ACHN (cell line): ENCODE measurements at places on chromosomes 12 and 14.

DNA sequence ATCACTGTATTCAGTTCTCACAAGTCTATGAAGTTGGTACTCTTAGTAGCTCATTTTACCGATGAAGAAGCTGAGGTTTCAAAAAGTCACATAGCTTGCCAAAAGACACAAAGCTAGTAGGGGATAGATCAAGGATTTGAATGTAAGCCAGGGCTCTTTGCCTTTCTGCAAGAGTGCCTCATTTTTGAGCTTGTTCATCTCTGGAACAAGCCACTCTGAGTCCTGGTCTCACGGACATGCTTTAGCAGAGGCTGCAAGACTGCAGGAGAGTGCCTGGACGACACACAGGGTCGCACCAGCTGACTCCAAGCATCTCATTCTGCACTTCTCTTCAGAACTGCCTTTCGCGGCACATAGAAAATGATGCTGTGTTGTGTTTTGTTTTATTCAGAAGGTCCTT, 3.7 kb downstream of the NUAK1 start:
- DNase-seq: no peak

DNA sequence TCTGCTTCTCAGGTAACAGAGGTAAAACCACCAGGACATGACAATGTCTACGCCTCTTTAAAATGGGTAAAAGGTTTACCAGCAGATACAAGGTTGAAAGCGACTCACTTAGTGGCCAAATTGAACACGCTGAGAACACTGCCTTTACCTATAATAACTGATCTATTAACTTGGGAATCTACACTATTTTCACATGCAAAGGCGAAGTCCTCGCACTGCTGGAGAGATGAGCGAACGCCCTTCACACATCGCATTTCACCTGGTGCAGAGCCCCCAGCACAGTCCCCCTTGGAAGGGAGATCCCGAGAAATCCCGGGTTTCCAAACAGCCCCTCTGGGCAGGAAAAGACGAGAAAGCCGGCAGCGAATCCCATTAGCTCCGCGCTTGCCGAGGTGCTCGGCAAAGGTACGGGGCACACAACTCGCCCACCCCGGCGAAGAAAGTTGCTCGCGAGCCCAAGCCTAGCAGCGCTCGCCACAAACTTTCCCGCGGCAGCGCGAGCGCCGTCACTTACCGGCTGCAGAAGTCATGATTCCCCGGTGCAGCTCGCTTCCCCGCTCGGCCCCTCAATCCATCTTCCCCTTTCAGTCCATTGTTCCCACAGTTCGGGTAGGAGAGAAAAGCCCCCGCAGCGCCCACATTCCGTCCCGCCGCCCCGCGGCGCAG, 423 bp downstream of the FGD6 start:
- DNase-seq: peak; percentile 78

DNA sequence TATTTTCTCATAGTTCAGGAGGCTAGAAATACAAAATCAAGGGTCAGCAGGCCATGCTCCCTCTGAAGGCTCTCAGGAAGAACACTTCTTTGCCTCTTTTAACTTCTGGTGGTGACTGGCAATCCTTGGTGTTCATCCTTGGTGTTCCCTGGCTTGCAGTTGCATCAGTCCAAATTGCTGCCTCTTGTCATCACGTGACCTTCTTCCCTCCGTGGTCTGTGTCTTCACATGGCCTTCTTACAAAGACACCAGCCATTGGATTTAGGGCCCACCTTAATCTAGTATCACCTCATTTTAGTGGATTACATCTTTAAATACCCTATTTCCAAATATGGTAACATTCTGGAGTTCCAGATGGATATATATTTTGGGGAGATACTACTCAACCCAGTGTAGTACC, 7.5 kb upstream of the LRRC9 start:
- no peak for DNase-seq

DNA sequence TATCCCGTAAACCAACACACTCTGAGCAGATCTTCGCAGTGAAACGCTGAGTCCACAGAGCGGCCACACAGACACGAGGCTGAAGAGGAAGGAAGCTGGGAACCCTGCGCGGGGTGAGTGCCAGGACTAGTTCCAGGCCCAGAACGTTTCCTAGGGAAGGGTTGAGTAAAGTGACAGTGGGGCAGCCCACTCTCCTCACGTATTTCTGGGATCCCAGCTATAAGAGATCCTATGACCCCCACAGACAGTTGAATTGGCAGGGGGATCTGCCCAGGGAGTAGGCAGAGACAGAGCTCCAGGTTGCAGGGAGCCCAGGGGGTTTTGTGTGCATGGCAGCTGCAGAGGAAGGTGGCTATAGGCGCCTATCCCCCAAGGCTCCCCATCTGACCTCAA, 51.1 kb downstream of the GTF2A1 start:
- peak; percentile 5 for DNase-seq

- DNase-seq: no peak
Measured at GRCh38 chr14:103748534-103748857, 32.9 kb downstream of the ZFYVE21 start.

DNA sequence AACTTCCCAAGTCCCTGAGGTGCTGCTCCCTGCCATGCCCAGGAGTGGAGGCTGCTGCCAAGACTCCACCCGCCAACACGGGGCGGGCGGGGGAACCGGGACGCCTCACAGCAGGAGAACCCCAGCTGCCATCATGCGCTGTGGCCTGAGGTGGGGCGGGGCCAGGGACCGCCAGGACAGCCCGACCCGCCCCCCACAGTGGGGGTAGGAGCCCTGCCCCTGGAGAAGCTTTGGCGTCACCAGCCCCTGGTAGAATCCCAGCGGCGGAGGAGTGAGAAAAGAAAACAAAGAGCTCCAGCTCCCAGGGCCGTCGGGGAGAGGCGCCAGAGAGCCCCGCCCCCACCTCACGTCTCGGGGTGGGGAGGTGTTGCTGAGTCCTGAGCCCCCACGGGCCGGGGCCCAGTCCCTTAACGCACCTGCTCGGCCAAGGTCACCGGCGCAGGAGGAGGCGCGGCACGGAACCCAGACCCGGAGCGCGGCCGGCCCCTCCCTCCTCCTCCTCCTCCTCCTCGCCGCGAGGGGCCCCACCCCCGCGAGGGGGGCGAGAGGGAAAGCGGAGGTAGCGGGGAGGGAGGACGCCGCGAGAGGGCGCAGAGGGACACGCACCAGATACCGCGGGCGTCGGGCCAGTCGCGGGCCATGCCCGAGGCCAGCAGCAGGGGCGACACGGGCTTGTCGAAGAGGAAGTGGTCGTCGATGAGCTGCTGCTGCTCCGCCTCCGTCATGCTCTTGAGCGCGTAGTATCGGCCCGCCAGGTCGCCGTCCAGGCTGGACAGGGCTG, 1.8 kb downstream of the CKB start:
- DNase-seq: peak; percentile 69

DNA sequence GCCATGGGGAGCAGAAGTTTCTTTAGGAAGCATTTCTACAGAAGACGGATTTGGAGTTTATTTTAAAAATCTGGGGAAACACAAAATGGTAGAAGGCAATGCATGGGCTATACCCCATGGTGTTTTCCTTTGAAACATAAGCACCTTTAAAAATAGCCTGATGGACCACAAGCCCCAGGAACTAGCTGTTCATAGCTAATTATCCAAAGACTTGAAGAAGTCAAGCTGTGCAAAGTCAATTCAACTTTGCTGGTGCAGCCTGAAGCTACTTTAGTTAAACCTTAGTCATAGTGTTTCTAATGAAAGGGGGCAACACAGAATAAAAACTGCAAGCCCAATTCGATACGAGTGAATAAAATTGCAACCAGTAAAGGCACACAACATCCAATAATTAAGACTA, 732.5 kb downstream of the GALC start:
- DNase-seq: no peak

DNA sequence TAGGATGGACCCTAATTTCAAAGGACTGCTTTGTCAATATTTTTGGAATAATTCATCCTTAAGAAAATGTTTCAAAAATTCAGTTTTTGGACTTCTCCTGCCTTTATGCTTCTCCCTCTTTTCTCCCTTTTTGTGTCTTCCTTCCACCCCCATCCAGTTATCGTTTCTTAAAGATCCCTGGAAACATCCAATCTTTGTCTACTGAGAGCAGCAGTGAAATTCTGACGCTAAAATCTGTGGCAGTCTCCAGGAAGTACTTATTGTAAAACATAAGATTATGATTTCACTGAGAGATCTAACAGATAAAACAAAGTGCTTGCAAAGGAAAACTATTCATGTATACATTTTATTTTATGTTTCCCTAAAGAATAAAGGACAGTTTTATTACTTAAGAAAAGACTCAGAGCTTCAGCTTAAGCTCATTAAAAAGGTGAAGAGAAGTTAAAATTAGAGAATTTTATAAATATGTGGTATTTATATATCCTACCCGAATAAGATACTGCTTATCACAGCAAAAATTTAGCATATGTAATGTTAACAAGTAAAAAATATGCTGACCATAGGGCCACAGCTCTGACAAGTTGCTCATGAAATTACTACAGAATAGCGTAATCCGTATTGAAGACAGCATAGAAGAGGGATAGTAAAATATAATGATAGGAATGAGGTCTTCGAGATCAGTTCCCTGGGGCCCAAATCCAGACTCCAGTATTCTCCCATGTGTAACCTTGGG, 6.9 kb downstream of the FRMD6 start:
- no peak for DNase-seq

GRCh38 chr14:25875475-25875874, 722.4 kb downstream of the NOVA1 start:
- no peak for DNase-seq

DNA sequence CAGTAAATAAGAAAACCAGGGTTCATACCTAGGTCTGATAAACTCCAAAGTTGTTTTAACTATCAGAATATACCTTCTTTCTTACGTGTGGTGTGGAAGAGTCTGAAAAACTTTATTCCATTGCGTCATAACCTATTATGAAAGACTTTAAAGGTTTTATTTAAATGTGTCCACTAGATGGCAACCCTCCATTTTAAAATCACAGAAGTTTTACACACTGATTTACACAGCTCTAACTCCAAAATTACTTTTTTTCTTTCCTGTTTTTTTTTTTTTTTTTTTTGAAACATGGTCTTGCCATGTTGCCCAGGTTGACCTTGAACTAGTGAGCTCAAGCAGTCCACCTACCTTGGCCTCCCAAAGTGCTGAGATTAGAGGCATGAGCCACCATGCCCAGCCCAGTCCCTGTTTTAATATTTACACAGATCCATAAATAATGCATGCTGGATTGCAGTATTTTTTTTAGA, 17.3 kb upstream of the TMPRSS12 start:
- peak; percentile 83 for DNase-seq

DNA sequence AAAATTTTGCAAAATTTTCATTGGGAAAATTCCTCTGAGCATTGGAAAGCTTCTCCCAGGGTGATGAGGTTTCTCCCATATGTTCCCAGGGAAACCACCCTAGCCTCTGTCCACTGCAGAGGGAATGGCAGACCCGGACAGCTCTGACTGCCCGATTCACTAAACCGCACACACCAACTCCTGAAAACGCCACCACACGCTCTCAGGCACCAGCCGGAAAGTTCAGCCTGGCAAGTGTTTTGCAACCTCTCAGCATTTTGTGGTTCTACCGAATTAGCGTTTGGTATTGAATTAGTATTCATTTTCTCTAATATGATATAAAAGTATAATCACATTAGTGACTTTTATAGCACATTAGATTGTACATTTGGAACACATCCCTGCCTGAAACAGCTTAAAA, 213.4 kb downstream of the PHETA1 start:
- no peak for DNase-seq

- no peak for DNase-seq
Measured at GRCh38 chr12:114189266-114189665, 216.7 kb downstream of the TBX5 start.

GRCh38 chr12:11758087-11758486, 108.6 kb downstream of the ETV6 start:
- no peak for DNase-seq

- no peak for DNase-seq
Measured at GRCh38 chr12:48947727-48948126, 9.6 kb downstream of the ARF3 start.

GRCh38 chr14:54838931-54839512, 63.6 kb downstream of the GCH1 start:
- DNase-seq: no peak

DNA sequence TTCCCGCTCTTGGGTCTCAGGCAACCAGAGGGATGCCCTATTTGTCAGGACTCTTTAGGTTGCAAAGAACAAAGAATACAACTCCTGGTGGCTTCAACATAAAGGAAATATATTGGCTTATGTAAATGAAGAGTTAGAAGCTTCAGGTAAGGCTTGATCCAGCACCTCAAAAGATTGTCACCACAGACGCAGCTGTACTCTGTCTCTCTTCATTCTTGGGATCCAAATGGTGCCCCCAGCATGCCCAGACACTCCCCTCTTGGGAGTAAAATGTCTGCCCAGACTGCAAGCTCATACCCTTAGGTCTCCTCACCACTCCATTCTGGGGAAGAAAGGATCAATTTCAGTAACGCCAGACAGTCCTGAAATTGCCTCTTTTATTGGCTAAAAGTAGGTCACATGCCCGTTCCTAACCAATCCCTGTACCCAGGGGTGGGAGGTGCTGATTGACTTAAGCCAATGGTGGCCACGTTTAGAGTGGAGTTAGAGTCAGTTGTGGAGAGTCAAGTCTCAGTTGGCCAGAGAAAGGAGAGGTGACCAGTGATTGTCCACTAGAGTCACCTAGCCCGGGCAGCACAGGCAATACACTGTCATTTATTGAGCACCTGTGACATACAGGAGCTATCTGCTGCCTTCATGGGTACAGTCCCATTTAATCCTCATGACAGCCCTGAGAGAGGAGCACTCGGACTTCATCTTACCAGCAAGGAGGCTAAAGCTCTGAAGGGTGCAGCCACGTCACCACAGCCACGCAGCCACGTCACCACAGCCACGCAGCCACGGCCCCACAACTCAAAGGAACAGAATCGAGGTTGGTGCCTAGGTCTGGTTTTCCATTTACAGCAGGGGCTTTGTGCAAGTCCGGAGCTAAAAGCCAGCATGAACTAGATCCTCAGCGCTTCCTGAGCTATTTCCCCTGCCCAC, 19.7 kb upstream of the BEGAIN start:
- DNase-seq: no peak

GRCh38 chr12:61860451-61860850, 399.8 kb upstream of the USP15 start:
- no peak for DNase-seq

GRCh38 chr14:40368314-40368713, 936.1 kb upstream of the FBXO33 start:
- no peak for DNase-seq

DNA sequence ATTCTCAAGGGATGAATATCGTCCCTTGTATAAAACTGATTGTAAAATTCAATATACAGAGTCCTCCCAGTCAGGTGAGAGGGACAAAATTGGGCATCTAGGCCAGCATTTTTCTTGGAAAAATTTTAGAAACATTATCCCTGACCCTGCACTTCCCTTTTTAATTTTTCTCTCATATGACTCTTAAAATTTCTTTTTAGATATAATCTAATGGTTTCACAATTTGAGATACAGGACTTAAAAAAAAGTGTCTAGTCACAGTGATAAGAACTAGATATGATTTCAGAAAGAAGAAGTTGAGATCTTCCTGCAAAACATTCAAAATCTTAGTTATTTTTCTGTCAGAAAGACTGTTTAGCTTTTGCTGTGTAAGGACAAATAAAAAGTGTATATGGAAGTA, 270.8 kb upstream of the PPFIA2 start:
- no peak for DNase-seq

GRCh38 chr12:11681207-11681606, 31.7 kb downstream of the ETV6 start:
- DNase-seq: no peak

GRCh38 chr12:87720967-87721366, 308.2 kb downstream of the C12orf50 start:
- DNase-seq: no peak
